ENCODE measurements at places on chromosomes 2 and 18. TPM values are rescaled to one million over a fixed set of nuclear protein-coding genes. Genes with fewer than 3 reads are reported as not detected.

Gene TUBA4A
- 9.7 TPM for total RNA-seq

GRCh38 chr18:59593291-59593717, 103.9 kb downstream of the CCBE1 start:
- peak; percentile 95 for DNase-seq

- DNase-seq, result peak; percentile 72
These were observed 25.3 kb upstream of the BZW1 start for GRCh38 chr2:200786423-200786822.

Gene FBXO15
- total RNA-seq, result 0.49 TPM

Gene TGIF1
- total RNA-seq, result 106 TPM

Gene FER1L5
- total RNA-seq, result 0.98 TPM

Gene SNED1
- total RNA-seq, result 105 TPM

DNA sequence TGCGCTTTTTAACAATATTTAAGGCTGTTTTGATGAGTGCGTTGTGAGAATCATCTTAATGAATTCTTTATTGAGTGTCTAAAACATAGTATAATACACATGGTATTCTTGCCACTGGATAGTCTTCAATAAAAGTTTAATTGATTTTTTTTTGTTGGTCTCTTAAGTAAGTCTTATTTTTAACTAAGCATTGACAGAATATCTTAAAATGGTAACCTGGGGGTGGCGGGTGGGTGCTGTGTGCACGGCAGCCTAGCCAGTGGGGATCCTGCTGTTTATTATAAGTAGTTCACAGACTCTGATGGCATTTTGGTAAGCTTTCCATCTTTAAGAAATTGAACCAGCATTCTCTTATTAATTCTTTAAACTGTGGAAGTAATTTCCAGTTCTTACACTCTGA, 6.0 kb downstream of the SOX11 start:
- no peak for DNase-seq

DNA sequence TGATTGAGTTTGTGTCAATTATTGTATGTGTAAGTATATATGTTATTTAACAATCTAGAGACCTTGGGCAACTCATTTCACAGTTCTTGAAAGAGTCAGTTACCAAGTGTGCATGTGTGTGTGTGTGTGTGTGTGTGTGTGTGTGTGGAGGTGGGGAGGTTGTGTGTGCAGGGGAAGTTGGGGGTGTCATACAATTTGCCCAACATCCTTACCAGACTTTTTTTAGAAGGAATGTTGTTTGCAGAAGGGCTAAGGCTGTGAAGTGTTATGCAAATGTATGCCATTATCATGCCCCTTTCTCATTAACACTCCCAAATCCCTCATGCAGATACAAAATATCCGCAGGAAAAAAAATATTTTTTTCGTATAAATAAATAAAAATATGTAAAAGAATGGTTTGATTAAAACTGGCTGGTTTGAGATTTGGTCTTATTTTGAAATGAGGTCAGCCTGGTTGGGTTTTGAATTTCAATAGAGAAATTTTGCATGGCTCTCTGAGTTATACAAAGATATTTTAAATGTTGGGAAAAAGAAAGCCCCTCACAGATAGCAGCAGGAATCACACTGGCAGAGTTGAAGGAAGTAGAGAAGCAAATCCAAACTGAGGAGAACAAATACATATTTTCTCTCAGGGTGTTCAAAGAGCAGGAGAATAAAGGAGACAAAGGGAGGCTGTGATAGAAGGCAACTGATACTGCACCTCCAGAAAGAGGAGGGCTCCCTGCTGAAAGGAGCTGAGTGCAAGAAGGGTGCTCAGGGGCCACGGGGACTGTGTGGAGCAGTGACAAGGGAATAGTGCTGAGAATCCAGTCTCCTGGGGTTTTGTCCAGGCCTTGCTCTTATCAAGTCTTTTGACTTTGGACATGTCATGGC, 1365.5 kb upstream of the CELF4 start:
- DNase-seq, result no peak

- no peak for DNase-seq
These were observed 15.3 kb upstream of the RIT2 start for GRCh38 chr18:43130716-43131260.

DNA sequence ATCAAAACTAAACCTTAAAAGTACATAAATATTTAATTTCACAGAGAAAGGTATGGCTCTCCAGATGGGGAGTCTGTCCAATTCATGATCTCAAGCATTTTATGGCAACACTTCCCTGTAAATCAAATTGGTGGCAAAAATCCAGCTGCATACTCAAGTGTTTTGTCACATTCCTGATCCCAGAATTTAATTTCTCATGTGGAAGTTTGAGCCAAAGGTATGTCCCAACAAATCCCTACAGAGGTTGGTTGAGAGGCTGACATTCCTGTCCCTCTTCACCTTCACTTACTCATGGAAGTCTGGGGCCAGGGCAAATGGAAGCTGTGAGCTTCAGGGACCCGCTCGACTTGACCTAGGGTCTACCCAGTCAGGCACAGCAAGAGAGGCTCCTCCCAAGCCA, 17.7 kb downstream of the KLF7 start:
- peak; percentile 92 for DNase-seq

- DNase-seq, result no peak
These were observed 50.4 kb downstream of the CDCA7 start for GRCh38 chr2:173404841-173405750.

DNA sequence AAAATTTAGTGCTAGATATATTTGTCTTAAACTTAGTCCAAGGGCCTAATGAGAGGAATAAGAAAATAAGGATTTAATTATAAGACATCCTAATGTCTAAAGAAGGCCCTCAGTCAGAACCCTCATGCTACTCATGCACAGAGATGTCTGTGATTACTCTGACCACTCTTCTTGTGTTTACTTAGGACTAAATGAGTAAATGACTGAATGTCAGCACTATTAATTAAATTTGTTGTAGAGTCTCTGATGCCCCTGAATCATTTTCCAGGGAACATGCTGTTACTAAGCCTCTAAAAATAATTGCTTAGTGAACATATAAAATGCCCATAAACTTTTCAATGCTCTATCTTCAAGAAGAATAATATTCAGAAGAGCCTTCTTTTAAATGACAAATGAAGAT, 32.4 kb downstream of the GULP1 start:
- no peak for DNase-seq

DNA sequence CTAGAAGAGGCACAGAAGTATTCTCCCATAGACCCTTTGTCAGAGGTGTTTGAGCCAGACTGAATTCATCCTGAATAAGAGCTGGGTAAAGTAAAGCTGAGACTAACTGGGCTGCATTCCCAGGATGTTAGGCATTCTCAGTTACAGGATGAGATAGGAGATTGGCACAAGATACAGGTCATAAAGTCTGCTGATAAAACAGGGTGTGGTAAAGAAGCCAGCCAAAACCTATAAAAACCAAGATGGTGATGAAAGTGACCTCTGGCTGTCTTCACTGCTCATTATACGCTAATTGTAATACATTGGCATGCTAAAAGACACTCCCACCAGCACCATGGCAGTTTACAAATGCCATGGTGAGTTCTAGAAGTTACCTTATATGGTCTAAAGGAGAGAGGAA, 364.9 kb upstream of the TMEFF2 start:
- no peak for DNase-seq

Gene DSG1
- not detected for total RNA-seq

DNA sequence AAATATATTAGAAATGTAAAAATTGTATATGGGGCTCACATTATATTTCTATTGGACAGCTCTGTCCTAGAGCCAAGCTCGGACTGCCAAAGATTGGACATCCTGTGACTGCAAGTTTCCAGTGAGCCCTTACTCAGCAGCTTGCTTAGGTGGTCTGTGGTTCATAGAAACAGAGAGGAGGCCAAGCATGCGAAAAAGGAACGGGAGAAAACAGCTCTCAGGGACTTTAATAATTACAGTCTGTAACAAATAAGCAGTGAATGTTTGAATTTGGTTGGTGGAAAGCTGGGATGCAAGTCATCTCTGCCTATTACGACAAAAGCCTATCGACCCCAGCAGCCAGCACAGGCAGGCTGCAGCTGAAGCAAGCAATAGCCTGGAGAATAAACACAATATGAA, 35.6 kb downstream of the WIPF1 start:
- DNase-seq, result no peak

DNA sequence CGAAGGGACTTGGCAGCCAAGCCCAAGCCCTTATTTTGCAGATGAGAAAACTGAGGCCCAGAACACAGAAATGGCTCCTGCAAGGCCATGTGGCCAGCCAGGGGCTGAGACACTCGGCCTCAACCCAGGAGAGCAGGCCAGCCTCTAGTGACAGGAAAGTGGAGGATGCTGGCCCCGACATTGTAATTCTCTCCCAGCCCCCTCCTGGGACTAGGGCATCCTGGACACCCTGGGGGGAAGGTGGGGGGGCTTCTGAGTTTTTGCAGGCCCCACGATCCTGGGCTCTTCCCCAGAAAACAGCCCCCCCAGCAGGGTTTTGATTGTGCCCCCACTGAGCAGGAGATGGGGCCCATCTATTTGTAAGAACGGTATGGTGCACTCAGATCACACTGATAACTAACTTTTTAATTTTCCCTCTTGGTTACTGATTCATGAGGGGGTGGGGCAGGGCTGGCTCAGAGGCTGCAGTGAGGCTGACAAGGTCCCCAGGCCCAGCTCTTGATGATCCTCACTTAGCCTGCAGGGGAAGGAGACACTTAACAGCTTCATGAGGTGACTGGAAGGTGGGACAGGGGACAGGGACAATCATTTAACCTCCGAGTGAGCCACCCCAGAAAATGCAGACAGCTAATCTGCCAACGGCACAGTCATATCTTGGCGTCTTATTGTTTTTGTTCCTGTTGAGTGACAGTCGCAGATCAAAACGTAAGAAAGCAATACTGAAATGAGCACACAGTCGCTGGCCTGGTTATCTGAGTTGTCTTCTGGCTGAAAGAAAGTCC, 18.9 kb downstream of the SMAD7 start:
- DNase-seq, result no peak

GRCh38 chr2:127067620-127068350, 39.2 kb downstream of the BIN1 start:
- peak; percentile 65 for DNase-seq

Gene ADCYAP1
- total RNA-seq, result 0.16 TPM

DNA sequence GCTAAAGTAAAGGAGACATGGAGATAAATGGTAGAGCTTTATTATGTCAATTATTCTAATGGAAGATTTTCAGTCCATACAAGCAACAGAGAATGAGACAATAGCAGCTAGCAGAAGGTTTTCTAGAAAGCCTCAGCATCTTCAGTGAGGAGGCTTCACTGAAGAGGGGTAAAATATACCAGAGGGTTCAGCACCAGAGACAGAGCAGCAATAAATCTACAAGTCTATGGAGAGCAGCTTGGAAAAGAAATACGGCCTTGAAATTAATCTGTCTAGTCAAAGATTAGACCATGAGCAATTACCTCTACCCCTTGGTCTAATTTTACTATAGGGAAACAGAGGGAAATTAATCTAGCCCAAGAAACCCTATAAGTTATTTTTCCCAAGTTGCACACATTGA, 185.7 kb upstream of the CRIM1 start:
- DNase-seq, result no peak

Gene CFC1
- not detected for total RNA-seq

Gene DNAJC5G
- not detected for total RNA-seq

Gene RFTN2
- 16.4 TPM for total RNA-seq

DNA sequence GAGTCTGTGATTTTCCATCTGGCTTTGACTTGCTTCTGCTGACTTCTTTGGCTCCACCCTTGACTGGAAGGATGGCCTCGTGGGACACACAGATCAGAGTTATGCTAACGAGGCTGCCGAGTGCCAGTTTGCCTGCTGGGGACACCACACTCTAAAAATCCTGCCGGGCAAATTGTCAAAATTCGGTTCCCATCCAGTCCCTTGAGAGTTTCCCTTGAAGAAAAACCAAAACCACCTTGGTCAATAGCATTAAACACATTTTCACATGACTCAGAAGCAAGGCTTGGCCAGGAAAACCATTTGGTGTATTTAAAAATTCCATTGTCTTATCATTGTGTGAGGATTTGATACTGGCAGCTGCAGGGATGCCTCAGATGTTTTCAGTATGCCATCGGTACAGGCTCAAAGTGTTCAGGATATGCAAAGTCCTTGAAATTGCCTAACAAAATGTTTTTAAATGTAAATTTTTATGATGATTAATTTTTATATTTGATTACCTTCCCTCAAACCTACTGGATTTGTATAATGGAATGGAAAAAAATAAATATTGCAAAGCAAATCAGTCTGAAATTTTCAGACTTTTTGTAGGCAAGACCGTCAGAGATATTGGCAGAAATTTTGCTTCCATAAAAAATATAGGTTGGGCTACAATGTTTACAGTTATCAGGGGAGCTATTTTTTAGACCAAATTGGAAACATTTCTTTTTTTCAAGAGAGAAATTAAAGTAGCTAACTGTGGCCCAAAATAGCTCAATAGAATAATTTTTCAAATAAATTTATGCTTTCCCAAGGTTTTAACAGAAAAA, 41.6 kb downstream of the KCNE4 start:
- DNase-seq, result peak; percentile 90

- no peak for DNase-seq
These were observed 42.4 kb downstream of the ASB18 start for GRCh38 chr2:236221798-236222197.

Gene FAM110C
- not detected for total RNA-seq

DNA sequence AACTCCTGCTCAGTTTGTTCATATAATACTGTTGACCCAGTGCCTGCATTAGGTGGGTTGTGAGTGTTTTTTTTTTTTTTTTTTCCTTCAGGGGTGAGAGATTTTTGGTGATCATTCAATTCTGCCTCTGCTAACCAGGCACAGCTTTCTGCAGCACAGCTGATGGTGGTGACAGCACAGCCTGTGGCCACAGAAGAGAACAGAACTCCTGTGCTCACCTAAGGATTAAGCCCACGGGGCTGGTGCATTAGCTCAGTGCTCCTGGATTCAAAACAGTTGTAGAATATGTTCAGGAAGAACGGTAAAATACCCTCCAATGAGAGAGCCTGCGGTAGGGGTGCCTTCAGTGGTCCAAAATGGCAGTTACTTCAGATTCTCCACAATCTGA, 42.0 kb downstream of the PKP4 start:
- DNase-seq, result no peak

GRCh38 chr2:228917220-228917619, 353.9 kb downstream of the PID1 start:
- DNase-seq, result peak; percentile 84

DNA sequence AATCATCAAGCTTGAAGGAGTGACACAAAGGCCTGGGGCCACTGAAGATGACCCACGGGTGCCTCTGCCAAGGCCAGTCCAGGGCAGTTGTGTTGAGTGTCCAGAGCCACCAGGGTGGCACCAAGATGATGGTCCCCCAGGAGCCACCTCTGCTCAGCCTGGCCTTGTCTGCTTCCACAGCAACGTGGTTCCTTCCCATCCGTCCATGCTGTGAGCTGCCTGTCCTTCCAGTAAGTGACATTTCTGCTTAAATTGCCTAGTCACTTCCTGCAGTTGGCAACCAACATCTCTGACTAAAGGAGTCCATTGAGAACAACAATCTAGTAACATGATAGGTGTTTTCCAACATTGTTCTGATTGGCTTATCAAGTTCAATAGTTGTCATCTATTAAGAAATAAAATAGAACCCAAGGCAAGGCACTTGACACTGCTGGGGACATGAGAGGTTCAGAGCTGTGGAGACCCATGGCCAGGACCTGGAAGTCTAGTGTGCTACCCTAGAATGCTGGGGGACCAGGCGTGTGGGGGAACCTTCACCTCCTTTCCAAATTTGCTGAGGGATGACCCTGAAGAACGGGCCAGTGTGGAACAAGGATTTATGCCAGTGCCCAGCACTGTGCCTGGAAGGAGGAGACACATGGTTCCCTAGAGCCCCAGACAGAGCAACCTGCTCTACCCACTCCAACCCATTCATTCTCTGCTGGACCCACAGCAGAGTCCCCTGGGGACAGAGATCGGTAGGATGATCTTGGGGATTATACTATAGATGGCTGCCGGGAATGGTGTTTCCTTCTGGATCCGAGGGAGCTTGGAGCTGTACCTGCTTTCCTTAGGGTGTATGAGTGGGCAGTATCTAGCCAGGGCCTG, 98.9 kb upstream of the EPC2 start:
- DNase-seq, result no peak

Gene GIGYF2
- 58.5 TPM for total RNA-seq

Gene SOCS6
- 26.2 TPM for total RNA-seq
